ENCODE measurements at places on chromosomes 7 and 10.
A peak's percentile ranks its signal among the peaks of the same experiment; 100 is the strongest.

DNA sequence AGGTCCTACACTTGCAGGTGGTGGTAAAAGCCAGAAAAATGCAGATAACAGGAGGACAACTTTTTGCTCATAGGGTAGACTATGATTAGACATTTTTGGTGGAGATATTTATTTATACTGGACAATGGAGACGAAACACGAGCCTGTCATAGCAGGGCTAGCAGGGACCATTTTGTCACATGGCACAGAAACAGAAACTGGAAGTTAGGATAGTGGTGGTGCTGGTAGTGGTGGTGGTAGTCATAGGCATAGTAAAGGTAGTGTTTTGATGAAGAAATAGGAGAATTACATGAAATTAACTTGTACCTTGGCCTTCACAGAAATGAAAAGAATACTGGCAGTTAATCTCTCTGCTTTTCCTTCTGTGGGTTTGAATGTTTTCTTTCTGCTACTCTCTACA is 8.8 kb upstream of the MGAM start:
- no peak for DNase-seq

DNA sequence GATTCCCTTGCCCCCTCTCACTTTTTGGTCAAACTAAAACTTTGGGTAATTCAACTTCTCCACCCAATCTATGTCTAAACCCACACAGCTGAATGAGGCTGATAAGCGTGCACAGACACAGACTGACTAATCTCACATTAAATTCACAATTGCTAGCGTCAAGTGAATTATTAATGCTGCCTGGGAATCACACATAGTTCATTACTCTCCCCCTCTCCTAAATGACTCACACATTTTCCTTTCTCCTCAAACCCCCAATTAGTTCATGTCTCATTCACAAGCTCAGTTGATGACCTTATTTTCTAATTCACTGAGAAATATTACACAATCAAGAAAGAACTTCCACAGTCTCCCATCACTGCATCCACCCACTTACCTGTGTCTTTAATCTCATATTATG is 14.5 kb downstream of the KLF14 start:
- DNase-seq, result no peak

DNA sequence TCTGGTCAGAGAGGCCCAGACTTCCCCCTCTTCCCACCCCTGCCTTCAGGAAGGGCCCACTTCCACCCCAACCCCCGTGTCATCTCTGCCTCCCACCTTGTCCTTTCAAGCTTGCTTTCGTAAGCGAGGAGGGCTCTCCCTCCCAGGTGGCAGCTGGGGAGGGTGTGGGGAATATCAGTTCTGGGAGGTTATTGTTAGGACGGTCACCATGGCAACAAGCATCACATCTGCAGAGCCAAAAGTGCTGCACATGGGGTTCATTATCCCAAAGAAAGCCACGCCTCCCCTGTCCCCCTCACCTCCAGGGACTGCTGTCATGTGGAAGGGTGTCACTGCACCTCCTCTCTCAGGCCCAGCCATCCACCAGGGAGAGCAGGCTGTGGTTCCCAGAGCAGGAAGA is 2.6 kb upstream of the CAMK2B start:
- DNase-seq, result no peak

- peak; percentile 75 for DNase-seq
Observed at GRCh38 chr10:119090968-119091367, 10.4 kb upstream of the EIF3A start.

DNA sequence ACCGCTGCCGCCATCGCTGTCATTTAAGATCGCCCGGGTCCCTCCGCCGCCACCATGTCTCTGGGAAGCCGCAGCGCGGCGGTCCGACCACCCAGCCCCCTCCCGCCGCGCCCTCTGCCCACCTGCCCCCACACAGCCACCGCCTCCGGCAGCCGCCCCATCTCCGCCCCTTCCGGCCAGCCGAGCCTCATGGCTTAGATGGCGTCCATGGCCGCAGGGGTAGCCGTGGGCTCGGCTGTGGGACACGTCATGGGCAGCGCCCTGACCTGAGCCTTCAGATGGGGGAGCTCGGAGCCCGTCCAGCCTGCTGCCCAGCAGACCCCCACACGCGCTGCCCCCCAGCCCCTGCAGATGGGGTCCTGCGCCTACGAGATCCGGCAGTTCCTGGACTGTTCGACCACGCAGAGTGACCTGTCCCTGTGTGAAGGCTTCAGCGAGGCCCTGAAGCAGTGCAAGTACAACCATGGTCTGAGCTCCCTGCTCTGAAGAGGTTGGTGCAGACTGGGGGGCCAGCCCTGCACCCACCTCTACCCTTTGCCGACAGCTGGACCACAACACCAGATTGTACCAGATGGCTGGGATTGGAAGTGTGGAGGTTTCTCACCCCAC is 38.0 kb upstream of the TARP start:
- DNase-seq, result no peak

DNA sequence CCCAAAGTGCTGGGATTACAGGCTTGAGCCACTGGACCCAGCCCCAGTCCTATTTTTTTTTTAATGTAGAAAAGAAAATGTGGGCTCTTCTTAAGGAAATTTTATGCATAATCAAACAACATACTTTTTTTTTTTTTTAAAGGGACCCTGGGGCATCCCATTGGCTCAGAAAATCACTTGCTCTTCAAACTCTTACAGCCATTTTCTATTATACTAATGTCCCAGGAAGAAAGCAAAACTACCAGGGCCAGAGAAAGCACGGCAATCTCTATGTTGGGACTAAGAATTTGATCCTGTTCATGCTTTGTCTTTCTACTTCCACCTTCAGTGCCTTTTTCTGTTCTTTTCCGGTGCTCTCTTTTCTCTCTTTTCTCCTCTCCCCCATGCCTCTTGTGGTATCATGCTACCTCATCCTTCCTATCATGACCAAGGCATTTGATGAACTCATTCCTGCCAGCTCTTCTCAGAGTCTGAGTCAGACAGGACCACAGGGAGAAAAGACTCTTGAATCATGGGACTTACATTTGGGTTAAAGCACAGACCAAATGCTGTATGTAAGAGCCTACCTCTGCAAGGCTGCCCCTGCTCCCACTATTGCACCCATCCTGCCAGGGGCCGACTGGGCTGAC is 76.4 kb upstream of the CCNY start:
- DNase-seq, result peak; percentile 88

GRCh38 chr10:58565271-58565670 is 52.6 kb downstream of the BICC1 start:
- DNase-seq, result peak; percentile 79

- DNase-seq, result peak; percentile 69
Observed at GRCh38 chr7:135998081-135998480, 20.9 kb upstream of the MTPN start.

DNA sequence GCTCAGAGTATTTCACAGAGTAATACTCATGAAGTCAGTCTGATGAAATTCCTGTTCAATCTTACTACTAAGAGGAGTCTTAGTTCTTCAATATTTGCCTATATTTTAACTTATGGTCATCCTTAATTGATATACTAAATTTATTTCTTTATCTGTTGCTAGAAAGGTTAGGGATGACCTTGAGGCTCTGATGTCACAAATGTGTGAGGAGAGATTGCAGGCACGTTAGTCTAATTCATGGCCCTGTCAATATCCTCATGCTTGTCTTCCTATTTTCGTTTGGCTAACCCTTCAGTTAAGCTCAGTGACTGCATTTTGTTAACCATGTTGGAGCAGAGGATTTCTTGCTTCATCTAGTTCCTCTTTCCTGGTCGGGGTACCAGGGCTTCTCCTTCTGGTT is 704.7 kb upstream of the COBL start:
- DNase-seq, result no peak

DNA sequence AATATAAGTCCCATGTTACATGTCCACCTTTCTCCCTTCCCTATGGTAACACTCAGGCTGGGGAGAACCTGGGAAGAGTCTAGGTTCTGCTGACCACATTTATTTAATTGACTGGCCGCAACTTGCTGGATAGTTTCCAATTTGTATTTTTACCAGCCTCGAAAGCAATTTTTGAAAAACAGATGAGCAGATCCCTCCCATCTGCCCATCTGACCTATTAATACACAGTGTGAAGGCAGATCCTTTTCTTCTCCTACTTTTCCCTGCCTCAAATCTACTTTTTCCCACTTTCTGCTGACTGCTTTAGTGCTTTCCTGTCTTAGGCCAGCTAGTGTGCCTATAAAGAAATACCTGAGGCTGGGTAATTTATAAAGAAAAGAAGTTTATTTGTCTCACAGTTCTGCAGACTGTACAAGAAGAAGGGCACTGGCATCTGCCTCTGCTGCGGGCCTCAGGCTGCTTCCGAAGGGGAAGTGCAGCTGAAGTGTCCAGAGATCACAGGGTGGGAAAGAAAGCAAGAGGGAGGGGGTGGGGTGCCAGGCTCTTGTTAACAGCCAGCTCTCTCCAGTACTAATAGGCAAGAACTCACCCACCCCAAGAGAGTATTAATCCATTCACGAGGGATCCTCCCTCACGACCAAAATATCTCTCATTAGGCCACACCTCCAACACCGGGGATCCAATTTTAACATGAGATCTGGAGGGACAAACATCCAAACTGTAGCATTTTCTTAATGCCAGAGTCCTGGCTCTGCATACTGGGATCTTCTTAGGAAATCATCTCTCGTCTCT is 336.0 kb upstream of the IGFBP3 start:
- DNase-seq, result peak; percentile 73

DNA sequence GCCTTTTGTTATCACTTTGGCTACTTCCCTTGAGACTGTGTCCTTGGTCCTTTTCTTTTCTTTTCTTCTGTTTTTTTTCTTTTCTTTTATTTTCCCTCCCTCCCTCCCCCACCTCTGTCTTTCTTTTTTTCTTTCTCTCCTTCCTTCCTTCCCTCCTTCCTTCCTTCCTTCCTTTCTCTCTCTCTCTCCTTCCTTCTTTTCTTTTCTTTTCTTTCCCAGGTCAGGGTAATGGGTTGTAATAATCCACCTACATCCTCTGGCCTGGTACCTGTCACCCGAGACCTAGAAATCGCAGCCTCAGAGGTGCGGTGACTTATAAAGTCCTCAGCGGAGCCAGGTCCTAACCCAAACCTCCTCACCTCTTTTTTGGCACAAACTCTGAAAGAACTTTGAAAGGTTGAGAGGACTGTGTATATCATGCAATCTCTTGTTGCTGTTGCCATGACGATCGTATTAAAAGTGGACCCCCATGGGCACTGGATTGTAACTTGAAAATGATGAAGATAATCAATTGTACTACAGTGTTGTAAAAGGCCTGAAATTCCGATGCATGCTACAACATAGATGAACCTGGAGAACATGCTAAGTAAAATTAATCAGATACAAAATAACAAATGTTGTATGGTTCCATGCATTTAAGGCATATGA is 140.7 kb upstream of the AGK start:
- DNase-seq, result no peak

GRCh38 chr7:28406192-28406591 is 6.1 kb upstream of the CREB5 start:
- no peak for DNase-seq

DNA sequence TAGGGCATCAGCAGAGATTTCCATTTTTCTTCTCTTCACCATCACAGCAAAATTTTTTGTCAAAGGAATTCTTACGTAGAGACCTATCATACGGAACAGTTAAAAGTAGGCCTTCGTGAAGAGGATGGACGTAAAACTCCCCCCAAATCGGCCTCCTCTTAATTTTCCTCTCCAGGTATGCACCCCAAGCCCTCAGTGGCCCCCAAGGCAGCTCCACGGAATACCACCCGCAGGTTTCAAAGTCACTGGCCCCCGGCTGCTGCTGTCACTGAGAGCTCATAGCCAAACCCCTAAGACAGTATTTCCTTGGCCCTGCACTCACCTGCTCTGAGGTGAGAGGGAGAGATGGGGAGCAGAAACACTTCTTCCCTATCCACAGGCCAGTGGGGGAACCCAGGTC is 8.8 kb downstream of the PODXL start:
- DNase-seq, result no peak

- DNase-seq, result peak; percentile 54
Observed at GRCh38 chr7:38102507-38102906, 75.5 kb upstream of the STARD3NL start.

GRCh38 chr10:123966896-123967231 is 75.3 kb upstream of the CPXM2 start:
- DNase-seq, result no peak

Data from AG10803 (cell line).